ENCODE measurements at places on chromosomes 3 and 15.

- DNase-seq, result no peak
These were observed 6.6 kb downstream of the TIPARP start for GRCh38 chr3:156681002-156681401.

GRCh38 chr3:9623148-9623547 lies 26.2 kb upstream of the MTMR14 start:
- no peak for DNase-seq

- no peak for DNase-seq
These were observed 241.0 kb downstream of the ATP8B4 start for GRCh38 chr15:49877873-49878521.

GRCh38 chr15:47715856-47716445 lies 1.4 kb upstream of the SEMA6D start:
- no peak for DNase-seq

GRCh38 chr3:48034000-48034516 lies 17.8 kb upstream of the MAP4 start:
- DNase-seq, result no peak

DNA sequence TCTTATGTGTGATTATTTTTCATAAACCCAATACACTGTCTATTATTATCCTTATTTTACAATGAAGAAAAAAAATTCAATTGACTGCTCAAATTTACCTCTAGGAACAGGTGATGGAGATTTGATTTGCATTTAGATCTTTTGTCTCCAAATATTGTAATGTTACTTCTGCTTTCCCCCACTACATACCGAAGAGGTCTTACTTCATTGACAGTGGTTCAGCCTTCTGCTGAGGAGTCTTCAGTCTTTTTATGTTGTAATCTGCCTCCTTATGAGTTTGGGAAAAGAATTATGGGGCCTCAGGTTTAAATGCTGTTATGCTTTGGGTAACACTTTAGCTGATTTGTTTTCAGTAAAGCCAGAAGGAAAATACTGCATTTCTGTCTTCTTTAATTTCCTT lies 199.5 kb downstream of the LPP start:
- no peak for DNase-seq

DNA sequence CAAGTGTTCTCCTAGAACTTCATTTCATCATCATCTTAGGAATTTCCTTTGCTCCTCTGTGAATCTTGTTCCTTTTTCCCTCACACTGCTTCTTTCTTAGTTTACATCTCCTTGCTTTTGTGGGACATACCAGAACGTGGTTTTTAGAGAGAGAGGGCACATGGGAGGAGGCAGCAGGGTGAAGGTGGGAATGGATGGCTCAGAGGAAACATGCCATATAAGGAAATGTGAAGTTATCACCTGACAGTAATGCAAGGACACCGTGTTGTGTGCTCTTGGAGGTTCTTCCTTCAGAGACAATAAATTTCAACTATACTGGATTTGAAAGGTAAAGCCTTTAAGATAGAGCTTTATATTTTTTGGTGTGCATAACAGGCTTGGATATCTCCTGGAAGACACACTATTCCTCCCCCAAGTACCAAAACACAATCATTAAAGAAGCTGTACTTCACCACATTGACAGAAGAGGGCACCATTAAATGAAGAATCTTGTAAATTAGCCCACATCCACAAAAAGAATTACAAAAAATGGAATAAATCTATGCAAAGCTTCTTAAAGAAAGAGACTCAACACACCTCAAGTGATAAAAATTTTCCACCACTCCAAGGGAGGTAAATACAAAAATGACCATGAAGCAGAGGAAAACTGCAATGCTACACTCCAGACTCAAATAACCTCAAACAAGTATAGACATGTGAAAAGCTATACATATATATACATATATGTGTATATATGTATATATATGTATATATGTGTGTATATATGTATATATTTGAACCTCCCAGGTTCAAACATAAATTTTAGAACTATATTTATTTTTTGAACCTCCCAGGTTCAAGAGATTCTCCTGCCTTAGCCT lies 26.1 kb downstream of the RPL39L start:
- no peak for DNase-seq

DNA sequence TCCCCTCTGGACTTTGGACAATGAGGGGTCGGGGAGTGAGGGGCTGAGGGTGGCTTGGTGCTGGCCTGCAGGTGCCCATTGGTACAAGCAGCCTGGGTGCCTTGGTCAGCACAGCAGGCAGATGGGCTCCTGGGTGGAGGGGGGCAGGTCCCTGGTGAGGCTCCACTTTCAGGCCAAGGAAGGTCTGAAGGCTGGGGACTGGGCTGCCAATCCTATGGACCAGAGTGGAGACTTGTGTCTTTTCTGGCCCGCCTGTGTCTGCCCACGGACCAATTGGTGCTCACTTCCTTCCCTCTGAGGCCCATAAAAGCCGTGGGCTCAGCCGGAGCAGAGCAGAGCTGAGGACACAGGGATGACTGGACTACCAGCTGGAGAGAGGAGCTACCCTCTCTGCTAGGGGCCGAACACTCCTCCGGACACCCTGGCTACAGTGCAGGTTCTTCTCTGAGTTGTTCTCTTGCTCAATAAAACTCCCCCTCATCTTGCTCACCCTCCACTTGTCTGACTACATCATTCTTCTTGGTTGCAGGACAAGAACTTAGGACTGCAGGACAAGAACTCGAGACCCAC lies 31.9 kb upstream of the IREB2 start:
- no peak for DNase-seq

DNA sequence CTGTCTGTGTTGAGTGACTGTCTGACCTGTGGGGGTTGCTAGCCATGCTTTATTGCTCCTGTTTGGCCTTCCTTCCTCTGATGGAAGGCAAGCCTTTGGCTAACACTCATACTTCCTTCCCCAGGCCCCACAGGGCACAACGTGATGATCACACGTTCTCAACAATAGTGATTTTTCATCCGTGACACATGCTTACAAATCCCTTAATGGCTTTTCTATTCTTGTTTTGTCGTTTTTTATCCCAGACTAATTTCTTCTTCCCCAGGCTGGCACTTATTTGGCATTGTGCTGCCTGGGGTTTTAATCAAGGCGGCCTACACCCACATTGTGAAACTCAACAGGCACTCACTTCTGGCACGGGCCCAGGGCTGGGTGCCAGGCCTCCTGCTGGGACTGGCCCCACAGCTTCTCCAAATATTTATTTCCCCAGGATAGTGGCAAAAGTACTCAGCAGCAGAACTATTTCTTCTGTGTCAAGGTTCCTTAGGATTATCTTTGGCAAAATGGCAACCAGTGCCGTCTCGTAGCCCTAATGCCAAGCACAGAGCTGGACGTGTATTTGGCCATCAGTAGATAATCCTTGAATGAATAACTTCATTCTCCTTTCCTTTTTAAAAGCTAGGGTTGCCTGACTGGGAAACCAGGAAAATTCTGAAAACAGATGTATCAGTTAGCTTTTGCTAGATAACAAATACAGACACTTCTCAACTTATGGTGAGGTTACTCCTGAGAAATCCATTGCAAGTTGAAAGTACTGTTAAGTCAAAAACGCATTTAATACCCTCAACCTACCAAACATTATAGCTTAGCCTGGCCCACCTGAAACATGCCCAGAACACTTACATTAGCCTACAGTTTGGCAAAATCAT lies 30.6 kb downstream of the CMTM7 start:
- DNase-seq, result no peak

GRCh38 chr3:99319961-99320360 lies 318.4 kb upstream of the COL8A1 start:
- no peak for DNase-seq

- no peak for DNase-seq
These were observed 527.9 kb upstream of the MDFIC2 start for GRCh38 chr3:70840106-70840870.

- DNase-seq, result no peak
These were observed 55.6 kb downstream of the ATP11B start for GRCh38 chr3:182848906-182849305.

- DNase-seq, result no peak
These were observed 29.4 kb upstream of the AP3B2 start for GRCh38 chr15:82739086-82739485.

DNA sequence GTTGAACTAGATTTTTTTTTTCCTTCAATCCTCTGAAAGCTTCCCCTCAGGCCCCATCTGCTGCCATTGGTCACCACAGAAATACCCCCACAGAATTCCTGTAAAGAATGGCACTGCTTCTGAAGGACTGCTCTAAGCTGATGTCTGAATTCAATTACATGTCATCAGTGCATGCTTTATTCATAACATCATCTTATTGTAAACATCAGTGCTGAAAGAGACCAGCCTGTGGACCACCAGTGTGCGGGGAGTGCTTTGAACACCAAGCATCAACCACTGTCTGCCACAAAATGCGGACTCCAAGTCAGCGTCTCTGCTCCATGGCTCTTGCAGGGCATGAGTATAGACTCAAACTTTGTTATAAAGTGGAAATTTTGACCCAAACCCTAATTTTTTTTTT lies 11.6 kb downstream of the PHLDB2 start:
- DNase-seq, result no peak
